H1 (cell line): ENCODE measurements at places on chromosomes 6 and 20. TPM values are rescaled to one million over a fixed set of nuclear protein-coding genes. Genes with fewer than 3 reads are reported as not detected.

- DNase-seq = no peak
These were observed 572 bp upstream of the ZDHHC14 start for GRCh38 chr6:157380458-157380778.

RNASET2 gene
- 15.7 and 20.0 TPM in 2 replicates for polyA plus RNA-seq

DNA sequence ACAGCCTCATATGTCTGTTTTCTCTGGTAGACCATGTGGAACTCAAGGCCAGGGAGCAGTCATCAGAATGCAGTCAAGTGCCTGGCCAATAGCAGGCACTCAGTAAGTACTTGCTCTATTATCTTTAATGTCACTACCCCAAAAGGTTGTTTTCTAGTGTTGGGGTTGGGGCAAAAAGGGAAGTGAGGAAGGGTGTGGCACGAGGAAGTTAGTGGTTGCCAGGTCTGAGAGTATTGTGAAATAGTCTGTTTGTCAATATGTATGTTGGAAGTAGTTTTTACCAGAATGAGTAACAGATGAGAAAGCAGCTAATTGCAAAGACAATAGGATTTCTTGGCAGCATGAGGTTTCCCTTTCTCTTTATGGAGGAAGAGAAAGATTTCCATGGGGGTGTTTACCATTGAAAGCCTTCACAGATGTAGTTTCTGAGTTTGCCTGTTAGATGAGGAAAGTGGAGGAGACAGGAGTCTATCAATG is 59.5 kb upstream of the ARMH2 start:
- DNase-seq = no peak

- no peak for DNase-seq
These were observed 78.5 kb downstream of the NFATC2 start for GRCh38 chr20:51463998-51464397.

CNBD2 gene
- 3.2 and 4.5 TPM in 2 replicates for polyA plus RNA-seq

- DNase-seq = no peak
These were observed 1.0 kb downstream of the JARID2 start for GRCh38 chr6:15246666-15247499.

SPINT4 gene
- polyA plus RNA-seq = not detected in 2 replicates

DNA sequence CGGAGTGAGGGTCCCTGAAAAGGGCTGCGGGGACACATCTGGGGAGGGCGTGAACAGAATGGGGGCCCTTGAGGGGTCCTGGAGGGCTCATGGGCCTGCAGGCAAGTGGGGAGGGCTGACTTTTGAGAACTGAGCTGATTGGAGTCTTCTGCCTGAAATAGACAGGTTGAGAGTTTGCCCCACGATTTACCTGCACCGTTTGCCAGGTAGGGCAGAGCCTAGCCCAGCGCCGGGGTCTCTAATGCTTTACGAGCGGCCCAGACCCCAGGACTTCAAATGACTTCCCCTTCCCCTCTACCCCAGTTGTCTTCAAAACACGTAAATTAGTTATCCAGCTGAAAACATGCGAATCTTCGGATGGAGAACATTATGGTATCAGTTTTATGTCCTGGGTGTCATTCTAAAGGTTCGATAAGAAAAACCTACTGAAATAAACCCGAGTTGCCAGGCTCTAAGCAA is 1.3 kb downstream of the PLCB1 start:
- no peak for DNase-seq

DNA sequence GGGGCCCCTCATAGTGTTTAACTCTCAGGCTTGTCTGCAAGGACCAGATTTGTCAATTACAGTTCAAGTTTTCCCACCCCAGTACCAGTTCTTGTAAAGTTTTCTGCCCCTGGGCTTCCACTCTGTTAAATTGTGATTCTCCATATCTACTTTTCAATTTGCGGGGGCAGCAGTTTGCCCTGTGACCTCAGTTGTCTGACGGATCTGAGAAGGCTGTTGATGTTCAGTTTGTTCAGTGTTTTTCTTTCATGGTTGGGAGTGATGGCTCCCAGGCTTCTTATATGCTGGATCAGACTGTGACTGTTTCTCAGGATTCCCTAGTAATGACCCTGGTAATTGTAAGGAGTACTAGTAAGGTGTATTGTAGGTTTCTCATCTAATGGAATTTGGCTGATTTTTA is 101.0 kb upstream of the GGTLC1 start:
- no peak for DNase-seq

DNA sequence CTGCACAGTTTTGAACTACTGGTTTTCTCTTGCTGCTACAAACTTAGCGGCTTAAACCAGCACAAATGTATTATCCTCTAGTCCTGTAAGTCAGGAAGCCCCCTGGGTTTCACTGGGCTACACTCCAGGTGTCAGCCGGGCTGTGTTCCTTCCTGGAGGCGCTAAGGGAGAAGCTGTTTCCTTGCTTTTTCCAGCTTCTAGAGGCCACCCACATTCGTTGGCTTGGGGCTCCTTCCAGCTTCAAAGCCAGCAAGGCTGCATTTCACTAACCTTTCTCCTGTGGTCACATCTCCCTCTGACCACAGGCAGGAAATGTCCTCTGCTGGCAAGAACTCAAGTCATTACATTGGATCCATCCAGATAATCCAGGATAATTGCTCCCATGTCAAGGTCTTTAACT is 350.6 kb upstream of the PLCB4 start:
- no peak for DNase-seq

- no peak for DNase-seq
These were observed 84.4 kb upstream of the HDAC2 start for GRCh38 chr6:114055349-114055748.

DNA sequence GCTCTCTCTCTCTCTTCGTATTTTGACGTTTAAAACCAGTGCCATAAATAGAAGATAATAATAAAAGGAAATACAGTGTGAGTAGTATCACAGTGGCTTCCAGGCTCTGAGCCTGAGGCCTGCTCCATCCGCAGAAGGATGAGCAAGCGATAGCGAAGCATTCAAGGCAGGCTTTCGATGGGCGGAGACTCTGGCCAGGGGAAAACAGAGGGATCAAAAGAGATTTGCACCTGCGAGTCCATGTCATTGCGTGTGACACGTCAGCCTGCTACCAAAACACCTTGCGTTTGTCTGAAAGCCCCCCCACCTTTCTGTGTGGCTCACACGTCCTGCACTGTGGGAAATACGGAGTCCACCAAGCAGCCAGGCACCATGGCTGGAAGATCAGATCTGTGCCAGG is 377.3 kb upstream of the SULF2 start:
- DNase-seq = no peak

- no peak for DNase-seq
These were observed 17.1 kb downstream of the IFNGR1 start for GRCh38 chr6:137202078-137202477.

GRCh38 chr20:8376940-8377339 is 244.9 kb downstream of the PLCB1 start:
- no peak for DNase-seq

FOXS1 gene
- polyA plus RNA-seq = 0.45 and 0.47 TPM in 2 replicates

FAM135A gene
- polyA plus RNA-seq = 12.3 and 17.4 TPM in 2 replicates

PPP1R3D gene
- 1.3 and 1.4 TPM in 2 replicates for polyA plus RNA-seq

GRCh38 chr20:3705491-3705969 is 6.9 kb downstream of the SIGLEC1 start:
- no peak for DNase-seq

DNA sequence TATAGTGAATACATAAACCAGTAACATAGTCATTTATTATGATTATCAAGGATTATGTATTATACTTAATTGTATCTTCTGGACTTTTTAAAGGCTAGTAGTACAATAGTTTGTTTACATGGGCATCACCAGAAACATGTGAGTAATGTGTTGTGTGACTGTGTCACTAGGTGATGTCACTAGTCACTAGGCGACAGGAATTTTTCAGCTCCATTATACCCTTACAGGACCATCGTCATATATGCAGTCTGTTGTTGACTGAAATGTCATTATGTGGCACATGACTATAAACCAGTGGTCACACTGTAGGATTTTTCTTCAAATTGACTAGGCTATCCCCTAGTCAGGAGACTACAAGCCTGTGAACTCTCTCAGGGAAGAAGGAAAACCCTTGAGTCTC is 86.5 kb upstream of the CENPW start:
- DNase-seq = no peak

DNA sequence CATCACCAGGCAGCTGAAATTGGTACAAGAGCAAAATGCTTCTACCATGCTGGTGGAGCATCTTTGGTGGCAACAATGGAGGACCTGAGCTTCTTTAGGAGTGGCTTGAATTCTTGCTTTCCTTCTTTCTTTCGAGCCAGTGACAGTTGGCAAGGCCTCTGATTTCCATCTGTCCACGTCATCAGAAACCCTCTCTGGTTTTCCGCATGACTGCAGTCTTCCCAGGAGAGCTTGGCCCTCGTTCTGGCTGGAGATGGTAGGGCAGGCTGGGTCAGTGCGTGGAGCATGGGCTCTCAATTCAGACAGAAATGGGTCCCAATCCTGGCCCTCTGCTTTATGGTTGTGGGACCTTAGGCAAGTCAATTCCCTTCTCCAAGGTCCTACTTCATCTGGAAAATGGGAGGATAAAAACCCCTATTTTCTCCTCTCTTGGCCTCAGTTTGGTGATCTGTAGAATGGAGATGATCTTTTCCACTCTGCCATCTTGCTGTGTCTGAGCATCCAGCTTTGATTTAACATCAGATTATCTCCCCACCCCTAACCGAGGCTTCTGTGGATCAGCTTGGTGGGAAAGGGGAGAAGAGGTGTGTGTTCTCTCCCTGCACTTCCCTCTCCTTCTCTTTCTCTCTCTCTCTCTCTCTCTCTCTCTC is 3.6 kb upstream of the BPIFB1 start:
- DNase-seq = no peak

BNIP5 gene
- not detected in 2 replicates for polyA plus RNA-seq

- no peak for DNase-seq
These were observed 25.6 kb downstream of the MC3R start for GRCh38 chr20:56274156-56274555.

GRCh38 chr6:119493980-119494379 is 144.4 kb upstream of the MAN1A1 start:
- no peak for DNase-seq

OR2B6 gene
- polyA plus RNA-seq = 0.26 and 0.46 TPM in 2 replicates

- DNase-seq = peak; percentile 73
These were observed 180.4 kb downstream of the ZNF217 start for GRCh38 chr20:53413186-53413631.

DNA sequence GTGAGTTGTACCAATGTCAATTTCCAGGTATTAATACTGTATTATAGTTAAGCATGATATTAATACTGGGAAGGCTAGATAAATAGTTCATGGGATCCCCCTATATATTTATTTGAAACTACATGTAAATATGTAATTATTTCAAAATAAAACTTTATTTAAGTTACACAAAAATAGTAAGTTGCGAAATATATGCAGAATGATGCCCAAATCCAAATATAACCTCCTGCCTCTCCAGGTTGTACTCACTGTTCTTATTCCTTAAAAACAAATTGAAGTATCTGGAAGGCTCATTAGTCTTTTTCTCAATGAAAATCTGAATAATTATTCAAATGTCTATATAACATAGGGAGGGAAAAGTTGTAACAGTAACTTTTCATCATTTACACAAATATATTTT is 161.9 kb upstream of the DEFB112 start:
- no peak for DNase-seq

DNA sequence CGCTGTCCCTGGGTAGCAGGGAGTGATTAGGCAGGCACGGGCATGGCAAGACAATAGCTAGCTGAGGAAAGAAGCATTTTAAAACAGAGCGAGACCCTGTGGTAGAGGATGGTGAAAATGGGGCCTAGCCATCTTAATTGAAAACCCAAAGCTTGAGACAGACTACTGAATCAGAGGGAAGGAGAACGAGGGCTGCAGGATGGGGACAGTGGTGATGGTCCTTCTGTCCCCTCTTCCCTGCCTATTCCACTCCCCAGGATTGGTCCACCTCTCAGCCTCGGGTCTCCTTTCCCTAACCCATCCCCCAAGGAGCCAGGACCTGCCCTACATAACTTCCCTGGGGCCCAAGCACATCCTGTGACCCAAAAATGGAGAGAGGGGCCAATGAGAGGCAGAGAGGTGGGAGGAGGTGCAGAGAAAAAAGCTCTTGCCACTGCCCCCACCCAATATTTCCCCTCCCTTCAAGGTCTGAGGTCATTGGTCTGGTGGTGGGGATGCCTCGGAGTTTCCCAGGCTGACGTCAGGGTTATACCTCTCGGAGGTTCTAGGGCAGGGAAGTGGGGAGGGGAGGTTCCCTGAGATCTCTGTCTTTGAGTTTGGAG is 884 bp upstream of the CUTA start:
- peak; percentile 55 for DNase-seq

DNA sequence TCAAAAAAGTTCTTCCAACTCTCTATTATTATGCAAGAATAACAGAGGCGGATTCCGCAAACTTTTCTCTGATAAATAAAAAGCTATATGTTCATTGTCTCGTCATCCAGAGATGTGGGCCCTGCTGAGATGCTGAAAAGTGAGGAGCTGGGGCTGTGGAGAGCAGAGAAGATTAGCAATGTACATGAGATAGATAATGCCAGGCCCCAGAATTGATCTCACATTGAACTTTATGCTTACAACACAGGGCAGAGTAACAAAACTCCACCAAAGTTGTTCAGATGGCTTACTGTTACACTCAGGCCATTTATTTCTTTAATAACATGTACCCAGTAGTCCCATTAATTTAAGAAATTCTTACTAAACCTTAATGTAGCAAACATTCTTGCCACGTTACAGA is 32.7 kb upstream of the RIN2 start:
- no peak for DNase-seq
